ENCODE measurements at places on chromosomes 6 and 20. TPM values are rescaled to one million over a fixed set of nuclear protein-coding genes. Genes with fewer than 3 reads are reported as not detected.

Gene GTSF1L
- not detected for total RNA-seq

DNA sequence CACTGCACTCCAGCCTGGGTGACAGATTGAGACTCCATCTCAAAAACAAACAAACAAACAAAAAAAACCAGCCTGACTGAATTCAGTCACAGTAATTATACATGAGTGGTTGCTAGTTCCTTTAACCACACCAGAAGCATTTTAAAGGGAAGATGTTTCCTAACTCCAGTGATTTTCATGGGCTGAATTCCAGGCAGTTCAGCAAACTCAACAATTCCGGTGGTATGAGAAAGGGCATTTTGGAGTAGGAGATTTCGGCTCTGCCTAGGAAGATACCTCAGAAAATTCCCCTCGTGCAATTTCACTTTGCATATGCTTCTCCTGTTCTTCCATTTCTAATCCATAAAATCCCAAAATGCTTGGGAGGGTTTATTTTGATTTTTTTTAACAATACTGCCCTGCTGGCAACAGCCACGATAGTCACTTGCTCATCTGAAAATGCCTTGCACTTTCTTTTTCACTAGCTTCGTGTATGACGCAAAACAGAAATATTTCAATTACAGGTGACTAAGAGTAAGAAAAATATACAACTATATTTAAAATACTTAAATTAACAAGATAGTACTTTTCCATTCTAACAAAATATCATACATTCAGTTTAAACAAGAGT lies 48.3 kb upstream of the IPCEF1 start:
- H3K4me1 ChIP-seq, result no peaks in the 10 kb centered on the region
- H3K4me3 ChIP-seq, result no peak overlapping the region
- DNase-seq, result no peak
- H3K27me3 ChIP-seq, result no peaks in the 10 kb centered on the region
- H3K36me3 ChIP-seq, result peaks cover 7% of the 10 kb centered on the region

DNA sequence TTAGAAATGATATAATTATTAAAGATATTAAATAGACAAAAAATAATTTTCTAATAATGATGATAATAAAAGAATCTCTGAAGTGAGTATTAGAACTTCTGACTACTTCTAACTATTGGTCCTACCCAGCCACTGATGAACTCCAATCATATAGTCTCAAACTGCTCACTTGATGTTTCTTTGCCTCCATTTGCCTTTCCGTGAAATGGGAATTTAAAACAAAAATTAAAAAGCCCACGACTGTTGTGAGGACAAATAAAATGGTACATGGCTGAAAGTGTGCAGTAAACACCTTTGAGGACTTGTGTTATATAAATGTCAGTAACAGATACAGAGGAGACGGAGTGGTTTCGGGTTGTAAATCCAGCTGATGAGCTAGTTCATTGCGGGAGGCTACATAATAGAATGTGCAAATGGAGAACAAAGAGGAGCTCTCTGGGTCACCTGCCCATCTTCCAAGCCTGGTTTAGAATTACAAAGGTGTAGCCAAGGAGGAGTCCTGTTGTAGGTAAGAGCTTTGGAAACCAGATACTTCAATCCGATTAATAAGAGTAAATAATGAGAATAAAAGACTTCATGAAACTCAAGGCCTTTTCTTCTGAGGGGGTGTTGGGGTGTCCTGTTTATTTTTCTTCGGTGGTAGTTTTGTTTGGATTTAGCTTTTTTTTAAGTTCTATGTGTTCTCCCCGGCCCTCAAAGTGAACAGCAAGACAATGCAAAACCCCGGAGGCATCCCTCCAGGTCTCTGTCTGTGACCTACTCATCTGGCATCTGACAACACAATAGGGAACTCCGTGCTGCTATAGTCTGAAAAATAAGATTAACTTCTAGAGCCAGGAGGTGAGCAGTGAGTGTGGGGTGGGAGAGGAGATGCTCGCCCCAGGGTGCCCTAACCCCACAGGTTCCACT lies 4.4 kb upstream of the PXDC1 start:
- no peak overlapping the region for H3K27ac ChIP-seq
- H3K4me1 ChIP-seq, result peaks cover 15% of the 10 kb centered on the region
- no peak overlapping the region for H3K4me3 ChIP-seq
- H3K27me3 ChIP-seq, result peaks cover 17% of the 10 kb centered on the region
- no peaks in the 10 kb centered on the region for H3K36me3 ChIP-seq
- no peak for DNase-seq

DNA sequence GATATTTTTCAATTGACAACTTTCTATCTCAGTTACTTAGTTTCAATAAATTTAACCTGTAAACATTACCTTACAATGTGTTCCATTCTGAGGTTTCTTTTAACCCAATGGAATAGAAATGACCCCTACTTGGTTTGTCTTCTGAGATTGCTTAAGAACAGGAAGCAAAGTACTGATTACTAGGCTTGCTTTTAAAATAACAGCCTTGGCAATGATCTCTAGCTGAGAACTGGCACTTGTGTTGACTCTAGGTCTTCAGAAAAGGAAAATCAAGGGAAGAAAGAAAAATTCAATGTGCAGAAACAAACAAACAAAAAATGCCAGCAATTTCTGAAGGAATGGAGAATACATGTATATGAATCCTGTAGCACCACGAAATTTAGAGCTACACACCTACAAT lies 66.1 kb downstream of the SYNE1 start:
- DNase-seq, result no peak
- H3K36me3 ChIP-seq, result no peaks in the 10 kb centered on the region
- H3K4me1 ChIP-seq, result peaks cover 5% of the 10 kb centered on the region
- no peak overlapping the region for H3K4me3 ChIP-seq

GRCh38 chr6:21972516-21972915 lies 324.3 kb downstream of the PRL start:
- no peaks in the 10 kb centered on the region for H3K36me3 ChIP-seq
- DNase-seq, result no peak
- no peak overlapping the region for H3K4me3 ChIP-seq

Gene DIDO1
- total RNA-seq, result 56.0 TPM

DNA sequence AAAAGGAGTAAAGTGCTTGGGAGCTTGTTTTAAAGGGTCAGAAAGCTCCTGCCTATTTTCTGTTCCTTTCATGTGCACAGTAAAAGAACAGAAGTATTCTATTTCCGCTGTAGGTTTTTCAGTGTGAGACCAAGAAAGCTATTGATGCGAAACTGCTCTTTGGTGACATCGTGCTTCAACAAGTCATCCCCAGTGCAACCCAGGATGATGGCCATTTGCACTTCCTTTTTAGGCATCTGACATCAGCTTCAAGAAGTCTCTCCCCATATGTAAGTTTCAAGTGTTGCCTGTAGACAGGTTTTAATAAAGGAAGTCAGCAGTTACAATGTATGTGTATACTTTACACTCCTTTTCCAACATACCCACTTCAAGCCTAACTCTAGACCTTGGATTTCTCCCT lies 131.6 kb downstream of the RFX6 start:
- no peak overlapping the region for H3K27ac ChIP-seq
- no peaks in the 10 kb centered on the region for H3K36me3 ChIP-seq
- no peak for DNase-seq
- no peak overlapping the region for H3K4me3 ChIP-seq

- no peaks in the 10 kb centered on the region for H3K27me3 ChIP-seq
- peak; percentile 53 for DNase-seq
- H3K36me3 ChIP-seq, result no peaks in the 10 kb centered on the region
- H3K27ac ChIP-seq, result no peak overlapping the region
Measured at GRCh38 chr6:13511913-13512717, 24.7 kb upstream of the GFOD1 start.

- H3K27me3 ChIP-seq, result no peaks in the 10 kb centered on the region
- H3K4me3 ChIP-seq, result no peak overlapping the region
- H3K36me3 ChIP-seq, result no peaks in the 10 kb centered on the region
- no peak overlapping the region for H3K27ac ChIP-seq
- DNase-seq, result no peak
- H3K4me1 ChIP-seq, result no peaks in the 10 kb centered on the region
Measured at GRCh38 chr6:71457929-71458328, 169.3 kb downstream of the OGFRL1 start.

- H3K4me1 ChIP-seq, result no peaks in the 10 kb centered on the region
- H3K27ac ChIP-seq, result no peak overlapping the region
- no peaks in the 10 kb centered on the region for H3K27me3 ChIP-seq
- DNase-seq, result no peak
- H3K4me3 ChIP-seq, result no peak overlapping the region
Measured at GRCh38 chr20:13199279-13199678, 21.8 kb upstream of the ISM1 start.

GRCh38 chr6:54710456-54710855 lies 136.1 kb upstream of the FAM83B start:
- H3K27me3 ChIP-seq, result no peaks in the 10 kb centered on the region
- no peak overlapping the region for H3K27ac ChIP-seq
- no peak for DNase-seq

GRCh38 chr6:29424575-29424974 lies 9.8 kb downstream of the OR12D1 start:
- H3K27me3 ChIP-seq, result peaks cover 14% of the 10 kb centered on the region
- no peaks in the 10 kb centered on the region for H3K4me1 ChIP-seq
- no peak overlapping the region for H3K27ac ChIP-seq
- DNase-seq, result no peak
- H3K36me3 ChIP-seq, result no peaks in the 10 kb centered on the region

Gene TBC1D20
- total RNA-seq, result 25.9 TPM

GRCh38 chr6:138442663-138443062 lies 38.6 kb downstream of the HEBP2 start:
- H3K27me3 ChIP-seq, result no peaks in the 10 kb centered on the region
- no peak for DNase-seq
- H3K36me3 ChIP-seq, result peaks cover 8% of the 10 kb centered on the region

DNA sequence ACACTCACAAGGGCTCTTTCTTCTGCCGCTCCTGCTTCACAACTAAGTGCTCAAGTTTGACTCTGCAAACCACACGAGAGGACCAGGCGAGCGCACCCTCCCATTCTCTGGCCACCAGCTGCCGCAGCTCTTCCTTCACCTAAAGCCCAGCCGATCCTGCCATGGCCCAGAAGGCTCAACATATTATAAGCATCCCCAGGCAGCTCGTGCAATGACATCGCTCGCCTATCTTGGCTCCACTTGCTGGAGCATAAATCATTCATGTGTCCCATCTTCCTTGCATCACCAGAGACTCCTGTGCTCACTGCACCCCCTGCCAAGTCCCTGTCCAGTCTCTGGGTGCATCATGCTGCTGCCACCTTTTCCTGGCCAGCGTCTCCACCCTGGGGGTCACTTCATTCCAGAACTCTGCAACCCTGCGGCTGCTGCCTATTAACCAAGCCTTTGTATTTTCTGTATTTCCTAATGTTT lies 59.0 kb downstream of the PSMG4 start:
- no peak overlapping the region for H3K27ac ChIP-seq
- no peak for DNase-seq
- no peaks in the 10 kb centered on the region for H3K27me3 ChIP-seq
- peaks cover 5% of the 10 kb centered on the region for H3K4me1 ChIP-seq
- H3K4me3 ChIP-seq, result no peak overlapping the region
- H3K36me3 ChIP-seq, result no peaks in the 10 kb centered on the region

Gene KLC4
- total RNA-seq, result 58.0 TPM

Gene MLIP
- not detected for total RNA-seq

All from stomach (tissue), 19 donors.